ENCODE measurements at places on chromosomes 5 and 9.

GRCh38 chr5:111295649-111296048 is 71.5 kb downstream of the CAMK4 start:
- no peak for DNase-seq

DNA sequence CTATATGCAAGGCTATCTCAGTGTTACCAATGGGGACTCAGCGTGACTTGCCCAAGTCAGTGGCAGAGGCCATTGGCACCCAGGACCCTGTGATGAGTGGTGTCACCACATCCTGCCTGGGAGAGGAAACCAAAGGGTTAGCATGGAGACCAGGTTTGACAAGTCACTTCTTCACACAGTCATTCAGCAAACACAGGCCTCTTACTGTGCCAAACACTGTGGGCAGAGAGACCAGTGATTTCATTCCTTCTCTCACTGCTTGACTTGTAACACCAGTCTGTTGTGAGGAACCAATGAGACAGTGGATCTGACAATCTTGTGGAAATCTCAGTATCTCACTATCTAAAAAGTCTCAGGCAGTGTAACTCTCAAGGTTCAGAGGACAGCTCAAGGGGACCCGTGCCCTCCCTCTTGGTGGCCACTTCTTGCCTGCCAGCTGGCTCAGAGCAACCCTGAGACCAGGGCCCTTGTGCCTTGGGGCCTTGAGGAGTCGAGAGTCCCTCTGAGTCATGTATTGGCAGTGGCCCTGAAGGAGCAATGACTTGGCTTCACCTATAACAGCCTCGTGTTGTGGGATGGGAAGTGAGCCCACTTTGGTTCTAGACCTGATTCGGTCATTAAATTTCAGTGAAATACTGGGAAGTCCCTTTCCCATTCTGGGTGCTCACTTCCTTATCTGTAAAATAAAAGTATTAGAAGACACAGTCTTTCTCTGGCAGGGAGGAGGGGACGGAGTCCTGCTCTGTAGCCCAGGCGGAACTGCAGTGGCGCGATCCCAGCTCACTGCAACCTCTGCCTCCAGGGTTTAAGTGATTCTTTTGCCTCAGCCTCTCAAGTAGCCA is 1.6 kb downstream of the FABP6 start:
- no peak for DNase-seq

DNA sequence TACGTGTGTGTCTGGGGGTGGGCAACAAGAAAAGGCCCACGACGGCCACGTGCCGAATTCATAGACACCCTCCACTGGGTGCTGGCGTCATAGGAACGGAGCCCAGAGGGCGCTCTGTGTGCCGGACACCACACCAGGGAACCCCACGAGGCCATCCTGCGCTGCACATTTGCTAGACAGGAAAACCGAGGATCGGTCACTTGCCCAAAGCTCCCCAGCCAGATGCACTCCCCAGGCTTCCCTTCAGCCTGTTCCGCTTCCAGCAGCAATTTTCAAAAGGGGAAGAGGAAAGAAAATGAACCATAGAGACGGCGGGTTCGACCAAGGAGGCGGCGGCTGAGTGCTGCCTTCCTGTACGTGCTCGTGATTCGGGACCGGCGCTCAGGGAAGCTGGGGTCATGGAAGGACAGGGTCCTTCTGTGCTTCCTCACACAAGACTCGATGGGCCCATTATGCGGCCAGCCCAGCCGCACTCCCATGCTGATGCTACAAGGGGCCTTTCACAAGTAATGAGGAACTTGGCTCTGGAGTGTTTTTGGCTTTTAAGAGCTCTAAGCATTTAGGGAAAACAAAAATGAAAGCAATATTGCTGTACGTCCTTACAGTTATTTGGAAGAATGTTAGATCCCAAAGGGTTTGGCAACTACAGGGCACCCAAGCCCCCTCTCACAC is 124.6 kb upstream of the SARDH start:
- no peak for DNase-seq

DNA sequence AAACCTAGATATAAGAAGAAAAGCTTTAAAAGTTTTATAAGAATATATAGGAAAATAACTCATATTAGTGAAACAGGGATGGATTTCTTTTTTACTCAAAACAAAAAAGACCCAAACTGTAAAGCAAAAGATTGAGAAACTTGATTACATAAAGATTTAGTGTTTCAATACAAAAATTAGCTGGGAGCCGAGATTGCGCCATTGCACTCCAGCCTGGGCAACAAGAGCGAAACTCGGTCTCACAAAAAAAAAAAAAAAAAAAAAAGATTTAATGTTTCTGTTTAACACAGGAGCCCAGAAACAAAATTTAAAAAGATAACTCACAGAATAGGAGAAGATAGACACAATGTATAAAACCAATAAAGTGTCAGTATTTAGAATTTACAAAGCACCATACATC is 45.2 kb downstream of the CDC14B start:
- DNase-seq: no peak

GRCh38 chr5:134209477-134210245 is 16.2 kb downstream of the PPP2CA start:
- no peak for DNase-seq

- DNase-seq: no peak
Observed at GRCh38 chr5:160479926-160480325, 58.3 kb downstream of the PTTG1 start.

DNA sequence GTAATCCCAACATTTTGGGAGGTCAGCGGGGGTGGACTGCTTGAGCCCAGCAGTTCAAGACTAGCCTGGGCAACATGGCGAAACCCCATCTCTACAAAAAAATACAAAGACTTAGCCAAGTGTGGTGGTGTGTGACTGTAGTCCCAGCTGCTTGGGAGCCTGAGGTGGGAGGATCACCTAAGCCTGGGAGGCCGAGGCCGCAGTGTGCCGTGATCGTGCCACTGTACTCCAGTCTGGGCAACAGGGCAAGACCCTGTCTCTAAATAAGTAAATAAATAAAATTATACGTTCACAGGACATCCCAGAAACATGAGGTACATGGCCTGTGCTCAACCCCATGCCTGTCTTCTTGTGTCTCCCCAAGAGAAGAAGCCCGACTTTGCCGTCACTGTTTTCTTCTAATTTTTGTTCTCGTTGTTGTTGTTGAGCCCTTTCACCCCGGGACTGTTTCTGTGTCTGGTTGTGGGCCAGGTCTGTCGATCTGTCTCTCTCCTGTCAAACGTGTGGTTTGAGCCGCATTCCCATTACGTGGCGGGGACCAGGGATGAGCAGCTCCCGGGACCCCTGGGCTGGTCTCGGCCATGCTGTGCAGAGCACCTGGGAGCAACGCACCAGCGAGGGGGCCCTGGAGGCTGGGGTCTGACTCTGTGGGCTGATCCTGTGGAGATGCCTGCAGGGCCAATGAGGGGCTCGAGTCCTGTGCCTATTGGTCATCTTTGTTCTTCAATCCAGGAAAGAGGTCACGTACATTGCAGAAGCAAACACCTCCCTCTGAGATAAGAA is 32.2 kb downstream of the NACC2 start:
- no peak for DNase-seq

- no peak for DNase-seq
Observed at GRCh38 chr5:11928909-11929308, 24.7 kb upstream of the CTNND2 start.

GRCh38 chr5:178590141-178590923 is at the start of gene COL23A1:
COL23A1 (minus strand) TSS chr5:178590393.
- DNase-seq: peak; percentile 29

- no peak for DNase-seq
Observed at GRCh38 chr5:36585701-36586100, 20.7 kb upstream of the SLC1A3 start.

DNA sequence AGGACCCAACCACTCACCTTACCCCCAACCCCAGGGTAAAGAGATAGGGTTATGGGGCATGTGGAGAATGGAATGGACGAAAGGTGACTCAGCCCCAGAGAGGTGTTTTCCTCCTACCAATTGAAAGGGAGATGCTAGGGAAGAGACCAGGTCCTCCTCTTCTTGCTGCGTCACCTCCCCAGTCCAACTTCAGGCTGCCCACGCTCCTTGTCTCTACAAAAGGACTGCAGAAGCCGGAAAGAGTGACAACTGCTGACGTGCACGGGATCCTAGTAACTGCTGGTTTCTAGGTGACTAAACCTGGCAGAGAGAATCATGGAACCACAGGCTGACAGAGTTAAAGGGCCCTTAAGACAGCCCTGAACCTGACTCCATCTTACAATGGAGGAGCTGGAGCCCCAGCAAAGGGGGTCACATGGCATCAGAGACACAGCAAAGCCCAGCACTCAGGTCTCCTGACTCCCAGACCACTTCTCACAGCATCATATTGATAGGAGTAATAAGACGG is 2.2 kb downstream of the GPX3 start:
- no peak for DNase-seq

GRCh38 chr9:128923493-128923883 is 2.7 kb downstream of the PHYHD1 start:
- DNase-seq: no peak

GRCh38 chr5:107486489-107486888 is 184.2 kb downstream of the EFNA5 start:
- DNase-seq: peak; percentile 14

- DNase-seq: no peak
Observed at GRCh38 chr5:65103756-65104440, 335.2 kb downstream of the CWC27 start.

- no peak for DNase-seq
Observed at GRCh38 chr5:131261483-131261882, 2.4 kb upstream of the CDC42SE2 start.

GRCh38 chr5:75405296-75405695 is 68.3 kb downstream of the HMGCR start:
- no peak for DNase-seq

GRCh38 chr5:149837680-149838269 is 106.8 kb downstream of the PDE6A start:
- DNase-seq: no peak

- peak; percentile 19 for DNase-seq
Observed at GRCh38 chr5:150523472-150524350, 15.8 kb downstream of the NDST1 start.

GRCh38 chr9:124881138-124881743 is 19.3 kb downstream of the ARPC5L start:
- no peak for DNase-seq

DNA sequence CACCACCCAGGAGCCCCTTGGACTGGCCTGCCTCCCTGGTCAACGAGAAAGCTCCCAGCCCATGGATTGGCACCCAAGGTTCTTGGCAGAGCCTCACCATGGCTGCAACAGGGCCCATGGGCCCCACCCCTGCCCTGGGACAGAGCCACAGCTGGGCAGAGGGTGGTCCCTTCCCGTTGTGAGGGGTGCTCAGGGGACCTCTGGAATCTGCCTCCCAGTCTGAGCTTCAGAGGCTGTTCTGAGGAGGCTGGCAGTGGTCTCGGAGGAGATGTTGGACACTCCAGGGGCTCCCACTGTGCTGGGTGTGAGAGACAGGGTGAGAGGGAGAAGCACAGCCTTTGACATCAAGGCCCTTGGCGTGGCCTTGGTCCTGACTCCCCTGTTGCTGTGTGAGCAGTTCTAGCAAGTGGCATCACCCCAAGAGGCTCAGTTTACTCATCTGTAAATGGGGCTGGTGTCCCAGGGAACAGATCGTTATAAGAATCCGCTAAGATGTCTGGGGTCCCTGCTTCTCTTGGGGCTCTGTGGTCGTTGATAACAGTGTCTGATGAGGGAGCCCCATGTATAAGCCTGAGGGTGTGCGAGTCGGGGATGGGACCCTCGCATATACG is 33.0 kb downstream of the LHX3 start:
- no peak for DNase-seq

DNA sequence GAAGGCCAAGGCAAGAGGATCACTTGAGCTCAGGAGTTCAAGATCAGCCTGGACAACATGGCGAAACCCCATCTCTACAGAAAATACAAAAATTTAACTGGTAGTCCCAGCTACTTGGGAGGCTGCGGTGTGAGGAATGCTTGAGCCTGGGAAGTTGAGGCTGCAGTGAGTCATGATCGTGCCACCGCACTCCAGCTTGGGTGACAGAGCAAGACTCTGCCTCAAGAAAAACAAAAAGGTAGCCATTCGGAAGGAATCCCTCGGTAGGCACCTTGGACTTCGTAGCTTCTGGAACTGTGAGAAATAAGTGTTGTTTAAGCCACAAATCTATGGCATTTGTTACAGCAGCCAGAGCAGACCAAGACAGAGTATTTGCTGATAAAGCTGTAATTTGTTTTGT is 174.2 kb downstream of the DCP2 start:
- DNase-seq: no peak

GRCh38 chr9:116030517-116030916 is 123.1 kb upstream of the PAPPA start:
- no peak for DNase-seq

DNA sequence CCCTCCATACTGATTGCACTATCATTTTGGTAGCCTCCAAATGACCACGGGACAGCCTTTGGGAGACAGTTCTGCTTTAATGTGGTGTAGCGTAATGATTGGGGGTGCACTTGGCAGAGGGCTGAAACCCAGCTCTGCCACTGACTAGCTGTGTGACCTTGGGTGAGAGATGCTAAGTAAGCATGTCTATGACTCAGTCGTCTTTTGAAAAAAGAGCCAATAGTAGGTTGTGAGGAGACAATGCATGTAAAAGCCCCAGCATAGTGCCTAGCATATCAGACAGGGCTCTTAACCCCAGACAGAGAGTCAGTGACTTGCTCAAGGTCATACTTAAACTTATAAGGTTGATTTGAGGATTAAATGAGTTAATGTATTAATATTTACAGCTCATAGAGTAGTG is 18.0 kb upstream of the CXCL14 start:
- no peak for DNase-seq

GRCh38 chr5:171840066-171840465 is 54.4 kb downstream of the SMIM23 start:
- DNase-seq: no peak

DNA sequence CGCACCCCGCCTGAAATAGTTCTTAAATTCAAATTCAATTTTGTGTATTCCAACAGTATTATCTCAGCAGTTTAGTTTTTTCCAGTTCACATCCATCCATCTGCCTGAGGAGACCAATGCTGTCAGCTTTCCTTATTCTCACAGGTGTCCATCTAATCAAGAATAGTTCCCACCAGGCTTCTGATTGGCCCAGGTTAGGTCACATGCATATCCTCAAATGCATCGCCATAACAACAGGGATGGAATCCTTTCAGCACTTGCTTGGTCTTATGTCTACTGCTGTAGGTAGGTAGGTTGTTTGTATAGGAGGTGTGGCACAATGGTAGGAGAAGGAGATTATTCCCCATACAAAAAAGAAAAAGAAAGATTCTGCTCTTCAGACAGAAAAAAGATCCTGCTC is 91.2 kb downstream of the UBE2R2 start:
- no peak for DNase-seq

DNA sequence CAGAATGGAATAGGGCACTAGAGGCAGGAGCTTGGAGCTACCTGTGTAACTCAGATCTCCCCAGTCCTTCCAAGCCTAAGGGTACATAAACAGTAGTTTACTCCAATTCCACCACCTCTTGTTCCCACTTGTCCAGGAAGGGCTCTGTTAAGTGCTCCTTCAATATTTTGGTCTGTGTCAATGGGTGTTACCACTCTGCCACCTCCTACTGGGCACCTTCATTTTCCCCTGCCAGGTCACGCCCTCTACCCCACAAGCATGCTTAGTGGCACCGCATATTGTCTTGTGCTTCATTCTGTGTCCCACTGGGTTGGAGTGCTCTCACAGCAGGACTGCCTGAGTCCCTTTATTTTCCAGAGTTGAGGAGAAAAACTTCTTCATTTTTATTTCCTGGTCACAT is 459.8 kb downstream of the ARHGEF28 start:
- DNase-seq: no peak

- peak; percentile 62 for DNase-seq
Observed at GRCh38 chr5:150411245-150411979, 1.3 kb downstream of the CD74 start.
